ENCODE measurements at places on chromosomes 5 and 9. TPM values are rescaled to one million over a fixed set of nuclear protein-coding genes. Genes with fewer than 3 reads are reported as not detected.
A peak's percentile ranks its signal among the peaks of the same experiment; 100 is the strongest.

- no peak for DNase-seq
Observed at GRCh38 chr5:107696080-107696479, 25.3 kb upstream of the EFNA5 start.

DNA sequence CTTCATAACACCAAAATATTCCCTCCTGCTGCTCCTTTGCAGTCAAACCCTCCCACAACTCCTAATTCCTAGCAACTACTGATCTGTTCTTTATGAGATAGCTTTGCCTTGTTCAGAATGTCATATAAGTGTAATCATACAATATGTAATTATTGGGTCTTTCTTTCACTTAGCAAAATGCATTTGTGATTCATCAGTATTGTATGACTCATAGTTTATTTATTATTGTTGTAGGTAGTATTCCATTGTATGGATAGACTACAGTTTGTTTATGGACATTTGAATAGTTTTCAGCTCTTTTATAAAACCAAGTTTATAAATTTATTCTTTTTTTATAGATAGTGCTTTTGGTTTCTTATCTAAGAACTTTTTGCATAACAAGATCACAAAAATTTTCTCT is 468.2 kb upstream of the KIF2A start:
- no peak for DNase-seq

GRCh38 chr5:1901983-1902382 is 19.3 kb upstream of the IRX4 start:
- no peak for DNase-seq

DNA sequence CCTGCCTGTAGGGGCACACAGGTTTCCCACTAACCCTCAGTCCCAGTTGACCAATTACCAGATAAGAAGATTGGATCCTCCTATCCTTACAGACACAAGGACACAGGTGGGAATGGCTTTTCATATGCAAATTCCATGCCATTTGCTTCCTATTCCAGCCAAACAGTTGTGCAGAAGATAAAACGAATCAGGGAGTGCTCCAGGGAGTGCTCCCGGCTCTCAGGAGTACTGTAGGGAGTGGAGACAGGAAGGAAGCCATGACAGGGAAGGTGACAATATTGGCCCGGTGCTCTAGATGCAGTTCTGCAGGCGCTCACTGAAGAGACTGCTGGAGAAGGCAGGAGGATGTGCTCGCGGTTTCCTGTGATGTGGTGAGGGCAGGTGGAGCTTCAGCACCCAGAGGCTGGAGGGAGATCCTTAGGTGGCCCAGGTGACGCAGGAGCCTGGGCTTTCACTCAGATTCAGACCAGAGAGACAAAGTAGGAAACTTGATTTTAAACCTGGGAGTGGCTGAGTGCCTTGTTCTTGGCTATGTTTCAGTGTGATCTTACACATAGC is 260.0 kb downstream of the AUH start:
- DNase-seq: no peak

DNA sequence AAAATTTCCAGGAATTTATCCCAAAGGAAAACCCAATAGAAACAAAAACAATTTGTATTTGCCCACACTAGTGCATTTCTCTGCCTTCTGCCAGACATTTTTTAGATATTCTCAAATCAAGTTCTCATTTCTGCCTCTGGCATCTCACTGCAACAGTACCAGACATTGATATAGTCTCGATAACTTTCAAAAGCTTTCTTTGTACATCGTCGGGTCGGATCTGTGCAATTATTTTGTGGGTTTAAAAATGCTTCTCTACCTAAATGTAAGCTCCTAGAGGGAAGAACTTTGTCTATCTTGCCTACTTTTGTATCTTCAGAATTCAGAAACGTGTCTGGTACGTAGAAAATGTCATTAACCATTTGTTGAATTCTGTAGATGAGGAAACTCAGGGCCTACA is 125.5 kb upstream of the LIFR start:
- DNase-seq: no peak

DNA sequence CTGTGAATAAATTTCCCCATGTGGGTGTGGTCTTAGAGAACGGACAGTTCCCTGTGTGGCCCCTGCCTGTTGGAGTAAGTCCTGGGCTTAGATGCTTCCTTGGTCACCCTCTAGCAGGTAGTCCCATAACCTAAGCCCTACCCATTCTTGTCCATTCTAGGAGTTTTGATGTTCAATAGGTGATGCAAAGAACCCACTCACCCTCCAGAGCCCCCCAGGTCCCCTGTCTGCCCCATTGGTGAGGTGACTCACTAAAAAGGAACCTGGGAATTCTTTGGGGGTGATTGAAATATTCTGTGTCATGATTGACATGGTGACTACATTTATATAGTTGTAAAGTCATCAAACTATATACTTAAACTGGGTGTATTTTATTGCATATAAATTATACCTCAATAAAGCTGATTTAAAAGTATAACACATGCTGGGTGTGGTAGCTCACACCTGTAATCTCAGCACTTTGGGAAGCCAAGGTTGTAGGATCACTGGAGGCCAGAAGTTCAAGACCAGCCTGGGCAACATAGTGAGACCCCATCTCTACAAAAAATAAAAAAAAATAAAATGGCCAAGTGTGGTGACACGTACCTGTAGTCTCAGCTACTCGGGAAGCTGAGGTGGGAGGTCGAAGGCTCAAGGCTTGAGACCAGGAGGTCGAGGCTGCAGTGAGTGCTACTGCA is 20.8 kb upstream of the GTF3C5 start:
- no peak for DNase-seq

GRCh38 chr5:79069488-79070349 is at the start of the genes BHMT2 and DMGDH:
Gene BHMT2, plus strand, starts transcription at chr5:79069767. Its CDS starts 16 bp downstream, at chr5:79069783.
Gene DMGDH, minus strand, starts transcription at chr5:79069674. Its CDS starts 54 bp downstream, at chr5:79069620.
- DNase-seq: peak; percentile 76

- no peak for DNase-seq
Observed at GRCh38 chr9:129624947-129625346, 1.0 kb upstream of the NTMT1 start.

DNA sequence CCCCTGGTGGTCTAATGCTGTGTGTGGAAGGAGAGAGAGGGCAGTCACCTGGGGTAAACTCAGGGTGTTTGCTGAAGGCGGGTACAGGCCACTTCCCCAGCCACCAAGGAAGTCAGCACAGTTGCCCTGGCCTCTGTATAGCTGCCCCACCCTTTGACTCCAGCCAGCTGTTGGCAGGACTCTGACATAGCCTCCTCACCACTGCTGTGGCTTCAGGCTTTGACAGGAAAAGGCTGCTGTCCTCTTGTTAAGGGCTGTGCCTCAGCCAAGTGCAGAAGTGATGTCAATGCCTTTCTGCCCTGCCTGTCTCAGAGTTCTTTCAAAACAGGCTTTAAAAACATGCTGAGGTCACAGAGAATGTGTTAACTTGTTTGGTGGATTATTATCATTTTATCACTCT is 487.2 kb upstream of the KLF4 start:
- no peak for DNase-seq

GRCh38 chr5:54457094-54457862 is 1.8 kb downstream of the HSPB3 start:
- peak; percentile 38 for DNase-seq

DNA sequence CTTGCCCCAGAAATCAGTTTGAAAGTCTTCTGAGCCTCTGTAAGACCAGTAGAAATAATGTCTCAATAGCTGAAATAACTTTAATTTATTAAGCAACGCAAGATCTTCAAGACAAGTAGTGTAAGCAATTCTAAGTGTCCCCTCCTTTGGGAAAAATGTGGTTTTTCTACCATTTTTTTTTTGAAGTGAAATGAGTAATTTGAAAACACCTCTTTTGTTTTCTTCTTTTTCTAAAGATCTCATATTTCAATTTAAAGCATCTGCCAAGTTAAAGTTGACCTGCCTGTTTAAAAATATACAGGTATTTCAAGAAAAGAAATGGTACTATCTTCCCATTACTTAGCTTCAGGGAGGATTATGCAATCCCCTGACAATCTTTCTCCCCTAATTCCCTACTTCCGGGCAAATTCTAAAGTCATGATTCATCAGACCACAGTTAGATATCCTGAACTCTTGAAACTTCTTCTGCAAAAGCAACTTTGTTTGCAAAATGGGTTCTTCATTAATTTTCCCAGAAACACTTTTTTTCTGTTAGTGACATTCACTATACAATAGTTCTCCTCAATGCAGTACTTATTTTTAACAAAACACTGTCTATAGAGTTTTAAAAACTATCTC is 7.8 kb upstream of the ANXA1 start:
- no peak for DNase-seq

DNA sequence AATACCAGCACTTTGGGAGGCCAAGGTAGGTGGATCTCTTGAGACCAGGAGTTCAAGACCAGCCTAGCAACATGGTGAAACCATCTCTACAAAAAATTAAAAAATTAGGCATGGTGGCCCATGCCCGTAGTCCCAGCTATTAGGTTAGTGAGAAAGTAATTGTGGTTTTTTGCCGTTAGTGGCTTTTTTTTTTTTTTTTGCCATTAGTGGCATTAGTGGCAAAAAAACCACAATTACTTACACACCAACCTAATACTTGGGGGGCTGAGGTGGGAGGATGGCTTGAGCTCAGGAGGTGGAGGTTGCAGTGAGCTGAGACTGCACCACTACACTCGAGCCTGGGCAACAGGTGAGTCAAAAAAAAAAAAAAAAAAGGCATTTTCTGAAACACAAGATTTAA is 27.8 kb downstream of the MLANA start:
- DNase-seq: no peak

- DNase-seq: no peak
Observed at GRCh38 chr5:104266161-104266560, 703.6 kb upstream of the NUDT12 start.

- DNase-seq: no peak
Observed at GRCh38 chr5:150043657-150044328, 42.6 kb downstream of the CSF1R start.

DNA sequence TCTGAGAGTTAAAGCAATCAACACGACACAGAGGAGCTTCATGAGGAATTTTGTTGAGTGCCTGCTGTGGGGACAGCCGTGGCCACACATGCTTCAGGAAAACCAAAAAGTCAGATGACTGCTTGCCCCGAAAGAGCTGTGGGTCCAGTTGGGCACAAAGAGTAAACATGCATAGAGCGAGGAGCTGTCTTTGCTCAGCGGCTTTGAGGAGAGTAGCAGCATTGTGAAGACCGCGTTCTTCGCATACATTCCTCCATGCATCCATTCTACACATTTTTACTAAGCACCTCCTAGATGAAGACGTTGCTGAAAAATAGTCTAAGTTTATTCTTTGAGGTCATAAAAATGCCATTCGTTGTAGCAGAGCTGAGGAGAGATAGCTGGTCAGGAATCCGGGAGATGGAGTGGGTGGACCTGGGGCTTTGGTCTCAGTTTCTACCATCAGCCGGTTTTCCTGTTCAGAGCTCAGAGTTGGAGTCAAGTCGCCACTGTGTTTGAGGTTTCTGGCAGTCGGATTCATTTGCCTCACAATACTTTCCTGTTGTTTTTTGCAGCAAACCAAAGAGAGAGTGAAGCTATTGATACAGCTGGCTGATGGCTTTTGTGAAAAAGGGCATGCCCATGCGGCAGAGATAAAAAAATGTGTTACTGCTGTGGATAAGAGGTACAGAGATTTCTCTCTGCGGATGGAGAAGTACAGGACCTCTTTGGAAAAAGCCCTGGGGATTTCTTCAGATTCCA is 194.5 kb upstream of the OTULINL start:
- no peak for DNase-seq

DNA sequence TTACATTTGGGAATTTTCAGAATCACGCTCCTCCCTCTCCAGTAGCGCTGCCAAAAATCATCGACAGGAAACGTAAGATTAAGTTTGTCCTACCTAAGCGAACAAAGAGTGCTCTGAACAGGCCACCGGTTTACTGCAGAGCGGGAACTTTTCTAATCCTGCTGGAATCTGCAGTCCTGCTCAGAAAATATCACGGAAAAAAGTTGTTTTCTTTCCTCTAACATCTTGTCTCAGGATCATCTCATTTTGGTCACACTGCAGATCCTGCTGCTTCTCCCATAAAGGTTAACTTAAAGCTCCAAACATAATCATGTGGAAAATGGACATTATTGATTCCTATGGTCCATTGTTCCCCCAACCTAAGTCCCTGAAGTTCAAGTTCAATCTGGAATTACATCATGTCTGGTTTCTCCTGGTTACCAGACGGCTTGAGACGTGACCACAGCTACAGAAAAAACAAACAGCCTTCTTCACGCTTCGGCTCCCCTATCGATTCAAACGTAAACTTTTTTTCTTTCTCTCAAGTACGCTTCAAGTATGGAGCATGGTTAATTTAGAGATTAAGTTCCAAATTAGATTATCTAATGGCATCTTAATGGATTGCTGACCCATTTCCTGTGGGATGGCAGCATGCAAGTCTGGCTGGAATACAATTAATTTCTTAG is 217.6 kb downstream of the NFIB start:
- DNase-seq: no peak

DNA sequence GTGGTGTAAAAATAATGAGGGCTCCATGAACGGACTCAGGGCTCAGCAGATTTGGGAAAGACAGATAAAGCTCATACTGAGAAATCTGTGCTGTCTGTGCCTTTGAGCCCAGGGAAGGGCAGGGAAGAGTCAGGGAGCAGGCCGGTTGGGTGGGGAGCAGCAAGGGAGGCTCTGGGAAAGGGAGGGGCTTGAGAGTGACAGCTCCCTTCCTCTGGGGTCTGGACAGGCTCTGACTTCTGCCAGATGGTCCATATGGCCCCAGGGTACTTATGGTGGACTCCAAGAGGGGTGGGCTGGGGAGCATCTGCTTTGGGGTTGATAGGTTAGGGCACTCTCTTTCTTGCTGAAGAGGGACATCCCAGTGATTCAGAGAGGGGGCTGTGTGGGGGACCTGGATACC is 2.1 kb downstream of the NPR2 start:
- DNase-seq: no peak

GRCh38 chr5:120655828-120656435 is 191.8 kb downstream of the PRR16 start:
- no peak for DNase-seq

DNA sequence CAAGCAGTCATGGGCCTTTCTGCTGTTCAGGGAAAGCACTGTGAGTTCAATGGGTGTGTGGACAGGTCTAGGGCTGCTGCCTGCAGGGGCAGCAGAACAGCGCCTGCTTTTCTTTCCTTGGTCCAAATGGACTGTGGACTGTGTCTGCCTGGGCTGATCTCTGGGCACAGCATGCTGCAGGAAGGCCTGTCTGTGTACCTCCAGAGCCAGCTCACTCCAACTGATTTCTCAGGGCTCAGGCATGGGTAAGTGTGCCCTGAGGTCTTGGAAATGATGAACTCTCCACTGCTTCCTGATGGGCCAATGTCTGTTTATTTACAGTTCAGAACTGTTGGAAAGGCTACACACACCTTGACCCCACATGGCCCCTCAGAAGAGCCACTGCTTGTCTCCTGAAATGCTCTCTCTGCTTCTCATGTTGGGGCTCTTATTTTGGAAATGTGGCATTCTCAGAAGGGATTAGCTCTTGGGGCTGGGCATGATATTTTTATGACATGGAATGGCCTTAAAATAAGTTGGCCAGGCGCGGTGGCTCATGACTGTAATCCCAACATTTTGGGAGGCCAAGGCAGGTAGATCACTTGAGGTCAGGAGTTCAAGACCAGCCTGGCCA is 27.0 kb downstream of the SLC22A4 start:
- no peak for DNase-seq

The SPAG8 gene
- 2.1 TPM for polyA plus RNA-seq

The ITK gene
- polyA plus RNA-seq: 0.36 TPM

The PITX1 gene
- polyA plus RNA-seq: 0.45 TPM

The HSPA4 gene
- polyA plus RNA-seq: 18.8 TPM

The NUTM2F gene
- not detected for polyA plus RNA-seq

The ANGPTL2 gene
- 114 TPM for polyA plus RNA-seq

The SPEF2 gene
- 4.6 TPM for polyA plus RNA-seq

The CMYA5 gene
- 13.7 TPM for polyA plus RNA-seq

The TRAPPC13 gene
- 11.4 TPM for polyA plus RNA-seq
